ENCODE measurements at places on chromosomes 5 and 9.

DNA sequence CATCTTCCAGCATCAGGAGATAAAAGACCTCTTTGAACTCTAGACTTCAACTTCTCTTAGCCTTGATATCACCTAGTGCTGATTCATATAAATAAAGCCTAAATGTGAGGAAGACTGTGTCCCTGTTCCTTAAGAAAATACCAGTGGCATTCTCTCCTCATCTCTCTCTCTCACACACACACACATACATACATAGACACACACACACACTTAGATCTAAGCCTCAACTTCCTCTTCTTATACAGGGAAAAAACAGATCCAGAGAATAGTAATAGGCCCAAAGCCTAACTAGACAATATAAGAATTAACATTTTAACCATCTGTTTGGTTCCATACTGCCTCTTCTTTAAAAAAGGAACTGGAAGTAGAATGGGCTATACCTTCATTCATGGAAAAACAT, 195.3 kb upstream of the NR4A3 start:
- no peak for DNase-seq

- DNase-seq: no peak
Observed at GRCh38 chr9:110115826-110116542, 92.0 kb downstream of the C9orf152 start.

- DNase-seq: no peak
Observed at GRCh38 chr5:100706776-100707175, 171.6 kb downstream of the FAM174A start.

- no peak for DNase-seq
Observed at GRCh38 chr5:174185506-174185905, 140.0 kb downstream of the NSG2 start.

DNA sequence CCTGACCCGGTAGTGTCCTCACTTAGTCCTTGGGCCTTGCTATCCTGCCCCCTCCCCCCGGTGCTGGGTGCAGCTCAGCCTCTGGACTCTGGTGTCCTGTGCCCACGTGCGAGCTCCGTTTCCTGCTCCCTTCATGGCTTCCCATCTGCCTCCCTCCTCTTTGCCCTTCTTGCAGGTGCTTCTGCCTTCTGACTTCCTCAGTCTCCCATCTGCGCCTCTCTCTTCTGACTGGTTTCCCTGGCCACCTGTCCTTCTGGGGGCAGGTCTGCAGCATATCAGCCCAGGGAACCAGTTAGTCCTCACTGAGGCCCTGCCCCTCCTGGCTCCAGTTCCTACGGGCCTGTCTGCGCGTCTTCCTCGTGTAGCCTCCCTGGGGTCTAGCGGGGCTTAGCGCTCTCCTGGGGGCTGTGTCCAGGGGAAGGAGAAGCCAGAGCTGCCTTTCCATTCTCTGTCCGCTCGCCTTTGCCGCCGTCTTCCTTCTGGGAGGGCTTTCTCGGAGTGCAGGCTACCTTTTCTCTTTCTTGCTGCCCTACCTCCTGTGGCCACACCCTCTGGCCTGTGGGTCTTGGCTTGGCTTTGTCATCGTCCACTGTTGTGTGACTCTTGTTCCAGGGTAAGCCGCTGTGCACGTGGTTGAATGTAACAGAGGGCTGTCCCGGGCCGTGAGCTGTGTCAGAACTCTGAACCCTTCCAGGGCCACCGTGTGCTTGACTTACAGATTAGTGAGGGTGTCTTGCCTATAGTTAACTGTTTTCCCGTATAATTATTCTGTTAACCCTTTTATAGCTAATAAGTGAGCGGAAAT, 51.8 kb downstream of the EHMT1 start:
- DNase-seq: no peak

Measured in activated CD8-positive, alpha-beta T cell treated with anti-CD3 and anti-CD28 coated beads for 36 hours (primary cell).